Large intestine (tissue), 12 donors: ENCODE measurements at places on chromosomes 11 and 22. TPM values are rescaled to one million over a fixed set of nuclear protein-coding genes. Genes with fewer than 3 reads are reported as not detected.

The TRAPPC4 gene
- polyA plus RNA-seq: 87.9 TPM

The SLC15A3 gene
- 19.8 TPM for polyA plus RNA-seq

The INS gene
- polyA plus RNA-seq: 0.39 TPM

The TRIM34 gene
- 11.6 TPM for polyA plus RNA-seq

The LSP1 gene
- polyA plus RNA-seq: 20.5 TPM

The KCNQ1OT1 gene
- 2.8 TPM for polyA plus RNA-seq

The GGTLC2 gene
- not detected for polyA plus RNA-seq

The SYCE3 gene
- polyA plus RNA-seq: not detected

- DNase-seq: no peak
Observed at GRCh38 chr22:46549563-46549840, 12.1 kb upstream of the CELSR1 start.

DNA sequence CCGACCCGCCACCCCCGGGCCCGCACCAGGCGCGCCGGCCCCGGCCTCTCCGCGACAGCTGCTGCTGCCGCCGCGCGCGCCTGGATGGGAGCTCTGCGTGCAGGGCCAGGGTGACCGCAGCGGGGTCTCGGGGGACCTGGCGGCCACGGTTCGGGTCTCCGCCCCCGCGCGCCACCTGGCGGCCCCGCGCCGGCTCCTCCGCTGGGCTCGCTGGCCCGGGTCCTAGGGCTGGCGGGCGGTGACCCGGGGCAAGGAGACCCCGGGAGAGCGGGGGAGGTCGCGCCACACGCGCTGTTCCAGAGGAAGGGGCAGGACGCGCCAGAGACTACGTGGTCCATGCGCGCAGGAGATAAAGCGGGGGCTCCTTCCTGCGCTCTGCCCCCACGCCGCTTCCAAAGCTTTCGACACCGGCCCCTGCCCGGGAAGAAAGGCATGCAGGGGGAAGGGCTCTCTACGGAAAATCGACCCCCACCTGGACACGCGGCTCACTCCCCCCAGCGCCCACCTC, 562 bp downstream of the SHANK2 start:
- no peak for DNase-seq

DNA sequence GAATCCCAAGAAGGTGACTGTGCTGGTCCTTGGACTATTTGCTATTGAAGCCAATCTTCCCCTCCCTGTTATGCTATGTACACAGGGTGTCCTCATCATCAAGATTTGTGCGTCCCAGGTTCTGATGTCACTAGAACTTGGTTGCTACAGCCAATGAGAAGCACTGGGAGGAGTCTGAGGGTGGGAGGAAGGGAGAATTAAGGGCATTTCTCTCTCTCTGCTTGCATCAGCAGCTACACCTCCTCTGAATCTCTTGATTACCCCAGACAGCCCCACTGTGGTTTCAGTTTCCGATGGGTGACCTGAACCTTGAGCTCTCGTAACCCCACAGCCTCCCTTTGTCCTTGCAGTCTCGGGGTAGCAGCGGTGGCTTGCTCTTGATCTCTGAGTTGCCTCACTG, 212.4 kb upstream of the SESN3 start:
- DNase-seq: peak; percentile 86

- no peak for DNase-seq
Observed at GRCh38 chr11:131957201-131957600, 586.8 kb downstream of the NTM start.

- no peak for DNase-seq
Observed at GRCh38 chr11:2664791-2665525, 34.8 kb downstream of the KCNQ1OT1 start.

DNA sequence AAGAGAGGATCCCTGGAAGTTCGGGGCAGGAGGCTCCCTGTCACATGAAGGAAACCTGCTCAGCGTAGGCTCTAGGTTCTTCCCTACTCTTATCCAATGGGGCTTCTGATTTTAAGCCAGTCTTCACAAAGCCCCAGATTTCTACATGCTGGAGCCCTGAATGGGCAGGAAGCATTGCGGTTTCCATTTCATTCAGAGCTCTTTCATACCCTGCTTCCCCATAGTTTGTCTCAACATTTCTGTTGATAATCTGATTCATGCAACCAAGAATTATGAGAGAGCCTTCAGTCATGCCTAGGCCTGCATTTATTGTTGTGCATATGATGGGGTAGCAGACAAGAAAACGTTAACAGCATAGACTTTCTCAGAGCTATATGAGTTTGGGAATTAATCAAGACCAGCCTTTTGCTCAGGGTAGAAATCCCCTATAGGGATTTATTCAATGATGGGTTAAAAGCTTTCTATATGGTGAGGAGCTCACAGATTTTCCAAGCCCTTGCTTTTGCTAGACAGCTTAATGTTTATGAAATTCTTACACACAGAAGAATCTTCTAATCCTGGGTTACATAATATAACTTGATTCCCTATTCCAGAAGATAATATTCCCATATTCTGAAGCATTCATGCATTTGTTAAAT, 15.9 kb downstream of the OR51B4 start:
- DNase-seq: no peak

- no peak for DNase-seq
Observed at GRCh38 chr22:23834793-23835483, 3.9 kb downstream of the DERL3 start.

DNA sequence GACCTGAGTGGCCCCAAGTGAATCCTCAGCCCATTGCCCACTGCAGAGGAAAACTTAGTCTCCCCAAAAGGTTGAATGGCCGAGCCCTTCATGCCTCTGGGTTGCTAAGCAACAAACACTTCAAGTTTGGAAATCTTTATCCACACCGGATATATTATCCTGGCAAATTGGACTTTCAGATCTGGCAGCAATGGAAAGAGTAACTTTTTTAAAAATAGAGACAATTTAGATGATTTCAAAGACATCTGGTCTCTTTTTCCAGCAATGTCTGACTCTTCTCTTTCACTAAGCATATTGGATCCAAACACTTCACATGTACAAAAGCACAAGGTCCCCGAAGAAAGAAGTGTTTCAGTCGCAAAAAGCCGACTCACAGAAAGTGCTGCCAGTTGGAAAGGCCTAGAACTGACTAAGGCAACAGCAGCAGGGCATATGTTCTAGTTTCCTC, 505.3 kb downstream of the SOX6 start:
- peak; percentile 14 for DNase-seq

- DNase-seq: no peak
Observed at GRCh38 chr11:106999196-106999595, 19.1 kb downstream of the GUCY1A2 start.

GRCh38 chr22:20957683-20958431, 9.2 kb upstream of the AIFM3 start:
- peak; percentile 79 for DNase-seq

DNA sequence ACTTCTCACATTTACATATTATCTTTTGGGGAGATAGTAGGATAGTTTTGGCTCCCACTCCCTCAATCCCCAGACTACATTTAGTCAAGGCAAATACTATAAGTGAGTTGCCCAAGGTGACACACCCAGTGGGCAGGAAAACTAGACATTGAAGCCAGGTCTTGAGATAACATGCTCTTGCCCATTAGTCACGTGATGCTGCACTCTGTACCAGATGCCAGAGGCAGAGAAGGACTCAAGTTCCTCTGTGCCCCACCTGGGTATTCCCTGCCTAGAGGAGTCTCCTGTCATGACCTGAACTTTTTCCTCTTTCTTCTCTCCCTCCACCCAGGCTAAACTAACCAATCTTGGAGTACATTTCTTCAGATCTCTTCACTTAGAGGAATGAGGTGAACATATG, 484.9 kb downstream of the BUD13 start:
- no peak for DNase-seq

DNA sequence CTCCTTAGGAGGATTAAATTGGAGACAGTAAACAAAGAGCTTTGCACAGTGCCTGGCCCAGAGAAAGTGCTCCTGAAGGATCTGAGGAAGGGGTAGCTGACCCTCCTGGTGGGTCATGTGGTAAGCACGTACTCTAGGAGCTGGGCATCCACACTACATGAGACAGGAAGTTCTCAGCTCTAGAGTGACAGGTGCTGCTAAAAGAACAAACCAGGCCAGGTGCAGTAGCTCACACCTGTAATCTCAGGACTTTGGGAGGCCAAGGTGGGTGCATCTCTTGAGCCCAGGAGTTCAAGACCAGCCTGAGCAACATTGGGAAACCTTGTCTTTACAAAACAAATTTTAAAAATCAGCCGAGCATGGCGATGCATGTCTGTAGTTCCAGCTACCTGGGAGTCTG, 13.1 kb downstream of the SLC43A1 start:
- DNase-seq: no peak

GRCh38 chr11:110187731-110188130, 94.5 kb downstream of the ZC3H12C start:
- no peak for DNase-seq

- no peak for DNase-seq
Observed at GRCh38 chr11:134558916-134559601, 147.0 kb upstream of the B3GAT1 start.

GRCh38 chr11:92107331-92107730, 117.3 kb upstream of the FAT3 start:
- DNase-seq: no peak

DNA sequence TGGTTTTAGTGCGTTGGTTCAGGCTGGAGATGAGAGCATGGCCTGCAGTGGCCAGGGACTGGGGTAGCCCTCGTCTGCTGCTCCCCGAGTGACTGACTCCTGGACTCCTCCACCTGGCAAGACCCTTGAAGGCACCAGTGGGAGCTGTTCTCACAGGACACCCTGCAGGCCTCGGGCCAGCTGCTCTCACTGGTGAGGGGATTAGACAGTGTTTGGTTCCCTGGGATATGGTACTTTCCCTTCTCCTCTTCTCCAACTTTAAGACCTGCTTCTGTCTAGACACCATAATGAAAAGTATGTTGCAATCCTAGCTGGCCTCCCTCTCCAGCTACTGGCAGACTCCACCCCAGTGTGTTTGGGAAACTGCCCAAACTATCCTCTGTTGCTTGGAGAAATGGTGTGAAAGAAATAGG, 168.8 kb upstream of the CADM1 start:
- DNase-seq: peak; percentile 7

GRCh38 chr11:6315811-6316425, 4.4 kb downstream of the CAVIN3 start:
- peak; percentile 35 for DNase-seq

DNA sequence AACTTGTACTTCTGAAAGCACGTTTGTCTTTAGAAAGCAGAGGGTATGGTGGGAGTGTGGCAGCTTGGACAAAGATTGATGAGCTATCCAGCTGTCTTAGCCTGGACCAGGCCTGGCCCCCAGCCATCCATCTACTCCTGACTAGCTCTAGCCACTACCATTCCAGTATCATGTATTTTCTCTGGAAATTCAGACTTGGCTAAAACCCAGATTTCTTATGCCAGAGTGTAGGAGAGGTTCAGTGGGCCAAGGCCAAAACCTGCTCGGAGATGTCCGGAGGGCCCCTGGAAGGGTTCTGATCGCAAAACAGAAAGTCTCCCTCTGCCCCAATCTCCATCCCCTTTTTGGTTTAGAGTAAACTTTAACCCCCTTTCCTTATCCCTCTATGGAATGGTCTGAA, 24.8 kb upstream of the MTCH2 start:
- DNase-seq: no peak

- no peak for DNase-seq
Observed at GRCh38 chr11:123457187-123457770, 27.2 kb downstream of the GRAMD1B start.

DNA sequence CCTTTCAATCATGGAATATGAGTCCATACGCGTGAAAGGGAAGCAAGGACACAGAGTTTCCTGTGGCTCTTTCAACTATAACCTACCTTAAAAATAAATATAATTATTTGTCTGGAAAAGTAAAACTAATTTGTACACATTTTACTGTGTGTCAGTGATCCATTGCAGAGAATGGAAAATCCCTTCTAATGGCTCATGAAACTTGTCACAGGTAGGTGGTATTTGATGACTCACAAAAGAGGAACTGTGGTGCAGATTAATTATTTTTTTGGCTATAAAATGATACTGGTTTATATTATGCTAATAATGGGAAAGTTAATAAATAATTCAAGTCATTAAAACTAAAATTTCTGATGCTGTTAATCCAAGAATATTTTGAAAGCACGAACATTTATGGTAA, 792.2 kb downstream of the METTL15 start:
- DNase-seq: no peak

- no peak for DNase-seq
Observed at GRCh38 chr11:12721816-12722604, 47.8 kb downstream of the TEAD1 start.

DNA sequence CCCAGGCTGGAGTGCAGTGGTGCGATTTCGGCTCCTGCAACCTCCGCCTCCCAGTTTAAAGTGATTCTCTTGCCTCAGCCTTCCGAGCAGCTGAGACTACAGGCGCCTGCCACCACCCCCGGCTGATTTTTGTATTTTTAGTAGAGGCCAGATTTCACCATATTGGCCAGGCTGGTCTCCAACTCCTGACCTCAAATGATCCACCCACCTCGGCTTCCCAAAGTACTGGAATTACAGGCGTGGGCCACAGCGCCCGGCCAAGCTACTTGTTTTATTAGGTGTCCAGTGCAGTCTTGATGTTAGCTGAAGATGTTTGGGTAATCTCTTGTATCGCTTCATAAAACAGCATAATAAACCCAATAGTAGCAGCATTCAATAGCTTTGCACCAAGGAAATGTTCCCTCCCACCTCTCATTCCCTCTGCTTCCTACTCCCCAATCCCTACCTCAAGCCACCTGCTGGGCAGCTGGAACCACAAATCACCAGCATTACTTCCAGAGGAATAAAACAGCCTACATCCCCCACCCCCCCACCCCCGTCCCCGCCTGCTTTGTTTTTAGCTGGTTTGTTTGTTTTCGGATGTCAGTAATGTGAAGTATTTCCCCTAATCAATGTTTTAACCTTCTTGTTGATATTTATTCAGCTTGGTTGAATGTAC, 11.0 kb upstream of the GRIK4 start:
- DNase-seq: no peak

- no peak for DNase-seq
Observed at GRCh38 chr11:83702796-83703195, 416.6 kb upstream of the CCDC90B start.

GRCh38 chr22:38554281-38554680, 15.7 kb downstream of the DMC1 start:
- no peak for DNase-seq
